Retina (tissue), 1 donor: ENCODE measurements at places on chromosomes 5 and 9.

GRCh38 chr9:4936823-4937222 is 48.2 kb upstream of the JAK2 start:
- DNase-seq, result no peak

- DNase-seq, result no peak
These were observed 23.9 kb downstream of the SLC36A1 start for GRCh38 chr5:151471276-151471675.

DNA sequence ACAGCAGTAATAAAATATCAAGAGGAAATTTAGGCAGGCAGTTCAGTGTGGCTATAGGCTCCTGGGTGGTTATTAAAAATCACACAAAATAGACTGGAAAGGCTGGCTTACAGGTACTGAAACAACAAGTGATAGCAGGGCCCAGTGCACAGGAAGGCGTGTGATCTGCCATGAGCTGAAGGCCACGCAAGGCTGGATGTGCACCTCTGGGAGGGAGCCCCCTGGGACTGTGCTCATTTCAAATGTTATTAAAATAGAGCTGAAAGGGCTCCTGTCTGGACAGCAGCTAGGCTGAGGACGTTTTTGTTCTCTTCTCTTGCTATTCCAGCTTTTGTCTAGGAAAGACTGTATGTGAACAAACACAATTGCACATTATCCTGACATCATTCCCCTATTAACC is 324.3 kb upstream of the RFX3 start:
- DNase-seq, result no peak

GRCh38 chr9:111144741-111145140 is 106.5 kb upstream of the LPAR1 start:
- DNase-seq, result no peak

DNA sequence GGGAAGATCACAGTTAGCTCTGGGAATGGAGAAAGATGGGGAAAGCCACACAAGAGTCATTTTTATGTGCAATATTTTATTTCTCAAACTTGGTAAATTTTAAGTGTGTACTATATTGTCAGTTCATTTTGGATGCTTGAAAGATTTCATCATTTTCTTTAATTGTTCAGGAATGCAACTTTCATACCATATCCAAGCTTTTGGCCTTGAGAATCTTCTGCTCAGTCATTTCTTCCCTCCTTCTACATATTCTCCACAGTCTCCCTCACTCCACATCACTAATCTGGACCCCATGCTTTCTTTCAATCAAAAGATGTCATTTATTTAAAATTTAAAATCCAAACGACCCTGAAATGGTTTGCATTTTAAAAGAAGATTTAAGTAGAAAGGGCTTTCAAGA is 135.4 kb downstream of the FAM114A2 start:
- no peak for DNase-seq

GRCh38 chr9:81225596-81225995 is 463.8 kb downstream of the TLE1 start:
- no peak for DNase-seq
